ENCODE measurements at places on chromosomes 1 and 21.

DNA sequence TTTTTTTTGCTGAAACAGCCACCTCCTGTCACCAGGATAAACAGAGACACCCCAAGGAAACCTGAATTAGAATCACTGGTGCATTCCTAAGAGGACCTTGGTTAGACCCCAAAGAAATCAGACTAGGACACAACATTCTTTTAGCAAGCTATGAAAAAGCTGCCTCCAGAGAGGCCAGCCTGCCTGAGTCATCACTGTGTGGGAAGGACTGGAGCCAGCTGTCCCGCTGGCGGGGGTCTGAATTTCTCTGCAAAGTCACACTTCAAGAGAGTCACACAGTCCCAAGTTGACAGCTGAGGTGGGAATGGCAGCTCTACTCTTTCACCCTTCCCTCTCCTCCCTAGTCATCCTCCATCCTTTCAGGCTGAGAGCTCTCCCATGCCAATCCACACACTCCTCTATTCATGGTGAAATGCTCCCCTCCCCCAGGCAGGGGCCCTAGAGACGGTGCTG lies 405.0 kb upstream of the POU3F1 start:
- DNase-seq: no peak

GRCh38 chr1:76951153-76951552 lies 83.9 kb downstream of the ST6GALNAC5 start:
- DNase-seq: no peak

DNA sequence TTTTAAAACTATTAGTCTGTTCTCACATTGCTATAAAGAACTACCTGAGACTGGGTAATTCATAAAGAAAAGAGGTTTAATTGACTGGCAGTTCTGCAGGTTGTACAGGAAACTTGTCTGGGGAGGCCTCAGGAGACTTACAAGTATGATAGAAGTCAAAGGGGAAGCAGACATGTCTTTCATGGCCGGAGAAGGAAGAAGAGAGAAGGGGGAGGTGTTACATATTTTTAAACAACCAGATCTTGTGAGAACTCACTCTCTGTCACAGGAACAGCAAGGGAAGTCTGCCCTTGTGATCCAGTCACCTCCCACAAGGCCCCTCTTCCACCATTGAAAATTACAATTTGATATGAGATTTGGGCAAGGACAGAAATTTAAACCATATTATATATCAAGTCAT lies 55.9 kb downstream of the CLIC4 start:
- no peak for DNase-seq

GRCh38 chr1:245694753-245695195 lies 540.0 kb downstream of the KIF26B start:
- no peak for DNase-seq

GRCh38 chr1:55640708-55641473 lies 425.7 kb upstream of the USP24 start:
- DNase-seq: no peak

DNA sequence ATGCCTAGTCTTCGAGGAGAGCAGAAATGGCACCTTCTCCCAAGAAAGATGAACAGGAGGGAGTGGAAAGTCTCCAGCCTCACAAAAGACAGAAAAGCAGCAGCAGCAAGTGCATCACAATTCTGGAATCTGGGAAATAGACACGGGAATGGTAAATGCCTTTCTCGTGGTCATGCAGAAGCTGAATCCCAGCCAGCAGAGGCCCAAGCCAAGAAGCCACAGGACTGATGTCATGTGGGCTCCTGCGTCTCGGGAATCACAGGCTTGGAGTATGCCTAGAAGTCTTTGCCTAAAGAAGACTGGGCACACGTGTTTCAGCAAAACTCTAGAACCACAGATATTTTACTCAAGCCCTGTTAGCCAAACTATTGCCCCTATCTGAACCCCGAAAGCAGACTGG lies 260.3 kb upstream of the PLD5 start:
- no peak for DNase-seq

GRCh38 chr1:119713749-119714456 lies 2.2 kb downstream of the PHGDH start:
- no peak for DNase-seq

DNA sequence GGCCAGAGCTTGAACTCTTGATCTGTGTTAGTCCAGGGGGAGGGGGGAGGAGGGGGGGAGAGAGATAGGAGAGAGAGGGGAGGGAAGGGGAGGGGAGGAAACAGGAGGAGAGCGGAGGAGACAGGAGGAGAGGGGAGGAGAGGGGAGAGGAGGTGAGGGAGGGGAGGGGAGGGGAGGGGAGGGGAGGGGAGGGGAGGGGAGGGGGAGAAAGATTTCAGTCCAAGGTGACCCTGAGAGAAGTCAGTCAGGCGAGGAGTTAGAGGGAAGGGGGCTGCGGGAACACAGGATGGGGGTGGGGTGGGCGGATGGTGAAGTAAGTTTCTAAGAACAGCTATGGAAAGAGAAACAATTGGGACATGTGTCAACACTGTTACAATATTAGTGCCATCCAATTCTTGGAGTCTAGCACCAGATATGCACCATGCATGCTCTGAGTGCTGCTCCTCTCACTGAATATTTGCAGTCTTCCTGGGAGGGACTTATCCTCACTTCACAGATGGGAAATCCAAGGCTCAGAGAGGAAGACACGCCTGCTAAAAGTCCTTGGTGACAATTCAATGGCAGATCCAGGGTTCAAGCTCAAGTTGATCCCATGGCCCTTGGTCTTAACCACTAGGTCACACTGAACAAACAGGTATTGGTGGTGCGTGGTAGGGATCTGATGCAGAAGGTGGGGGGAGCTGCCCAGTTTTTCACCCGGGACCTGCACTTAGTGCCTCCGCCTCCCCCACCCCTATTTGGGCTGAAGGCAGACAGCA lies 42.5 kb upstream of the ECE1 start:
- no peak for DNase-seq

DNA sequence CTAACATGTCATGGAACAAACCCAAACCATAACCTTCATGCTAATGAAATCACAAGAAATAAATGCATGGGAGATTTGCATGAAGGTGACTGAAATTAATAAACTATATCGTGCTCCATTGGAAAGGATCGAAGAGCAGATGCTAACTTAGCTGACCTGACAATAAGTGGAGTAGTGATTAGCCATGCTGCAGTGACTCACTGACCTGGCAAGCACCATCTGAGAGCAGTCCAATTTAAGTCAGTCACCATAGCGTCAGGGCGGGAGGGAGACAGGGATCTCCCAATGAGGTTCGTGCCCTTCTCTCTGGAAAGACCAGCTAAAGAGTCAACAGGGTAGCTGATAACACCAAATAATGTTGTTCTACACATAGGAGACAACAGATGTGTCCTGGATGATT lies 21.5 kb downstream of the OLIG2 start:
- DNase-seq: no peak

DNA sequence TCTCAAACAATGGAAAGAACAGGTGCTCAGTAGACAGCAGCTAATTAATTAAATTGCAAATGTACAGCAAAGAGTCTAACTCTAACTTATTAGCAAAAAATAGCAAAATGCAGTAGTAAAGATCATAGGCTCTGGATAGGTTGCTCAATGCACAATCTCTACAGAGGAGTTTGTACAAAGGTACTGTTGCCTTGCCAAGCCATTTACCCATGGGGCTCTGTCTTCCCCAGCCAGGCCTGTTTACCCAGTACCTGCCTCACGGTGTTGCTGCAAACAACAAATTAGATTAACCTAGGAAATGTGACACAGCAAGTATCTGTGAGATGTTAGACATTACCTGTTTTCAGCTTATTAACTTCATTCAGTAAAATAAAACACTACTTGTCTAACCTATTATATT lies 222.0 kb downstream of the DENND1B start:
- no peak for DNase-seq
